ENCODE measurements at places on chromosomes 5 and 9. TPM values are rescaled to one million over a fixed set of nuclear protein-coding genes. Genes with fewer than 3 reads are reported as not detected.

The SH3GL2 gene
- total RNA-seq: not detected

The MARCOL gene
- not detected for total RNA-seq

The PFN3 gene
- not detected for total RNA-seq

The INSL6 gene
- total RNA-seq: not detected

The PCDHB2 gene
- total RNA-seq: not detected

- DNase-seq: no peak
Measured at GRCh38 chr9:69198521-69199220, 24.6 kb downstream of the TJP2 start.

- no peak for DNase-seq
Measured at GRCh38 chr5:151459680-151460324, 12.4 kb downstream of the SLC36A1 start.

- no peak for DNase-seq
Measured at GRCh38 chr9:89759572-89759971, 154.8 kb downstream of the GADD45G start.

DNA sequence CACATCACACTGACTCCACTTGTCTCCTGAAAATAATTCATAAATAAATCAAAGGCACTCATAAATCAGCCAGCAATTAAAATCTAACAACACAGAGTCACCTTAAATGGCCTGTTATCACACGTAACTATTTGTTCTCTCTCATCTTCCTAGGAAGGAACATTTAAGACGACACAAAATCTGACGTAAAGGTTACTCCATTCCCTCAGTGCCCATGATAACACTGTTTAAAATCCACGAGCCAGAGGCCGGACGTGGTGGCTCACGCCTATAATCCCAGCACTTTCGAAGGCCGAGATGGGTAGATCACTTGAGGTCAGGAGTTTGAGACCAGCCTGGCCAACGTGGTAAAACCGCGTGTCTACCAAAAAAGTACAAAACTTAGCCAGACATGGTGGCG, 56.4 kb downstream of the MYO10 start:
- no peak for DNase-seq

DNA sequence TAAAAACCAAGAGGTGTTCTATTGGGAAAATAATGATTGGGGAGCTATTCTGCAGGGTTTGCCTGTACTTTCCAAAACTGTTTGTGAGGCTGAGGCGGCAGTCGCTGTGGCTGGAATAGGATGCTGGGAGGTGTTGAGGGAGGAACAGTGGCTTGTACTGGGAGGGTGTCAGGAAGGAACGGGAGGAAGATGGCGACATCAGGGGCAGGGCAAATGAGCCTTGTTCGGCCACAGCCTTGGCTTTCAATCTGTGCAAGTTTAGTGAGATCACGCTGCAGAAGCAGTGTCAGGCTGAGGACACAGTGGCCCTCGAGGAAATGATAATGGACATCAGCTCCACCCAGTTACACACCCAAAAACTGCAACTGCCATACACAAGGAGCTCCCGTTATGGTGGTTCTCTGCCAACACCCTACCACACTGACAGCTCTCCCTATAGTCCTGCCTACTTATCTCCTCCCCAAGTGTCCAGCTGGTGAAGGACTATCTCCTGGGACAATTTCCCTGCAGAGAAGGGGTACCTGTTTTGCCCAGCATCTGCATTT, 27.3 kb downstream of the KIF2A start:
- DNase-seq: no peak

- no peak for DNase-seq
Measured at GRCh38 chr9:96067004-96067403, 191.5 kb downstream of the ERCC6L2 start.

DNA sequence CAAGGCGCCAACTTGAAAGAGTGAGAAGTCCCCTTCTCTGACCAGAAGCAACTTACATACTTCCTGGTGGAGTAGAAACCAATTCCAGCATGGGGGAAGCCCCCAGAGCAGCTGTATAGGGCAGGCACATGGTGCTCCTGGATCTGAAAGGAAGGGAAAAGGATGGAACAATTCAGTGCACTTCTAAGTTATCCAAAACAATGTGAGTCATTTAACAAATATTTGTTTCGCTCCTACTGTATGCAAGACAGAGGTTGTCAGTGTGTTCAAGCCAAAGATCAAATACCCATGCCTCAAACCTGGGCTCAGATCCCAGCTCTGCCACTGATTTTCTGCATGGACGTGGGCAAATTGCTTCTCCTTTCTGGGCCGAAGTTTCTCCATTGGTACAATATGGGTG, 67.1 kb downstream of the LHX2 start:
- no peak for DNase-seq

DNA sequence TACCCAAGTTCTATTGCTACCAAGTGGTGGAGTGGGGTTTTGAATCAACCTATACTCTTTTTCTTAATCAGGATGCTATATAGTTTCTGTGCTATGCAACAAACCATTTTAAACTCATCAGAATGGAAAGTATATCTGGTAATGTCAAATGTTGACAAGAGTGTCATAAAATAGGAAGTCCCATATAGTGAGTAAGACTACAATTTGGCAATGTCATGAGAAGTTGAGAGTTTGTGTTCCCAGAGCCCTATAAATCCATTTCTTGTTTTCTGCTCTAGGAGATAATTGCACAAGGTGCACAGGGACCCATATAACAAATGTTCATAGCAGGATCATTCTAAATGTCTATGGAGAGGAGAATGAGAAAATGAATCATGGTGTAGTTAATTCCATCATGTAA, 109.8 kb upstream of the TXNDC8 start:
- DNase-seq: no peak
